Stimulated activated CD8-positive, alpha-beta memory T cell treated with anti-CD3 and anti-CD28 coated beads, Interleukin-7, amount 100 ng/mL, for 4 hours (primary cell): ENCODE measurements at places on chromosomes 13 and 19.

DNA sequence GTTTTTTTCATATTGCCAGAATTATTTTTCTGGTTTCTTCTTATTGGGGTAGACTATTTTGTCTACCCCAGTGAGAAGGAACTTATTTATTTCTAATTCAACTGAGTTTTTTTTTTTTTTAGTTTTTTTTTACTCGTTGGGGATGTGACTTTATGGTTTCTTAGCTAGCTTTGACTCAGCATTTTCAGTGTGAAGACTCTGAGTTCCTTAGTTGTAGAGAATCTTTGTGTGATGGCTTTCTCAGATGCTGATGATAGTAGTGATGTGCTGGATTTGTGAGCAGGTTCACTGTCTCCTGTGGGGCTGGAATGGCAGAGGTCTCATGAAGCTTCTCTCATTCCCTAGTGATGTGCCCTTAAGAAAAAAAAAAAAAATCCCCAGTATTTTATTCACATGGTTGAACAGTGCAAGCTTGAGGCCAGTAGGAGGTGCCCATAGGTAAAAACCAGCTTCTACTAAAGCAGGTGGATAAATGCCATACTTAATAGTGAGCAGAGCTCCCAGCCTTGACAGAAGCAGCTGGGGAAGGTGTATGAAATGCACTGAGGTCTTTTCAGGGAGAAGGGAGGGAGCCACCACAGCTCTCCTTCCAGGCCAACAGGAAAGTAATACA is 106.2 kb upstream of the KLF5 start:
- no peak for DNase-seq

GRCh38 chr13:49782784-49783183 is 9.7 kb downstream of the KPNA3 start:
- no peak for DNase-seq

- no peak for DNase-seq
Observed at GRCh38 chr19:13506471-13506820, at the start of gene CACNA1A. TSS of gene CACNA1A (minus strand) at chr19:13506479. CDS start at chr19:13506224, 255 bp downstream.

DNA sequence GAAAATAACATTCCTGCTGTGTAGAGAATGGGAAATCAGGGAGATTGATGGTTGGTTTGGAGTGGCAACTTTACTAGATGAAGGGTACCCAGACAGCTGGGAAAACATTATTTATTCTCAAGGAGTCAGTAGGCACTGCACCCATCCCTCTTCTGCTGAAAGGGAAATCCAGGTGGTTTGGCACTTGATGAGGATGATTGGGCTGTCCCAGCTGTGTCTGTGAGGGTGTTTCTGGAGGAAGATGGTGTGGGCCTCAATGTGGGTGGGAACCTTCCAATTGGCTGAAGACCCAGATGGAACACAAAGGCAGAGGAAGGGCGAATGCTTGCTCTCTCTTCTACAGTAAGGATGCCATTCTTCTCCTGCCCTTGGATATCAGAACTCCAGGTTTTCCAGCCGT is 10.4 kb upstream of the SACS start:
- DNase-seq, result no peak

GRCh38 chr13:45704854-45705695 is 3.0 kb downstream of the CBY2 start:
- DNase-seq, result no peak

GRCh38 chr13:21022056-21022979 is 39.1 kb downstream of the LATS2 start:
- no peak for DNase-seq

DNA sequence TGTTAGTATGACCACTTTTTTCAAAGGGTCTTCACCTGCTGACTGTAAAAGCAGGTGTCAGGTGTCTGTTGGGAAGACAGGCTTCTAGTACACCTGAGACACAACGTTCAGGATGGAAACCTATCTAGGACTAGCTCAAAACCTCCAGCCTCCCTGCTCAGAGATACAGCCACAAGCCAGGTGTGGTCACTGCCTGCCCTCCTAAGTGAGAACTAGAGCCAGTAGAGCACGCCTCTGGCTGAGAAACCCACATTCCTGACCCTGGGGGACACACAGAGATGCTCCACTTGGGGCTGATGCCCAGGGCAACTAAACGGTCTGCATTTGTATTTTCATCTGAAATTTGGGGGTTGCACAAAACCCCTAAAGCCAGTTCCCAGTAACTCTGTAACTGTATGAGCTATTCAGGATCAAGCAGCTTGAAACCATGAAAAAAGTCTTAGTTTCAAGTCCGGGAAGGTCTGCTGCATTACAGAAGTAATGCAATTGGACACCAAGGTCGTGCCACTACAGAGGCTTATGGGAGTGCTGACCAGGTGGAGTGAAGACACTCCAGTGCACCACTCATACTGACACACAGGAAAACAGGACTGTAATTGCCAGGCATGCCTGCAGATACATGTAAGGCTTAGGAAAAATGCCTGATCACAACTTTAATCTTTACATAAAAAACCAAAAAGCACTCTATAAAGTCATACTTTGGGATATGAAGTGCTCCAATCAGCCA is 27.8 kb downstream of the ANKRD10 start:
- DNase-seq, result no peak

GRCh38 chr19:21851596-21852345 is 15.8 kb upstream of the ZNF43 start:
- DNase-seq, result peak; percentile 81

- DNase-seq, result no peak
Observed at GRCh38 chr19:13169769-13170168, 19.6 kb downstream of the IER2 start.

GRCh38 chr19:38229585-38230073 is 5.6 kb upstream of the DPF1 start:
- DNase-seq, result peak; percentile 18

GRCh38 chr13:79799059-79799867 is 318.3 kb downstream of the NDFIP2 start:
- no peak for DNase-seq

GRCh38 chr13:45548281-45548680 is 67.3 kb downstream of the ERICH6B start:
- DNase-seq, result no peak

DNA sequence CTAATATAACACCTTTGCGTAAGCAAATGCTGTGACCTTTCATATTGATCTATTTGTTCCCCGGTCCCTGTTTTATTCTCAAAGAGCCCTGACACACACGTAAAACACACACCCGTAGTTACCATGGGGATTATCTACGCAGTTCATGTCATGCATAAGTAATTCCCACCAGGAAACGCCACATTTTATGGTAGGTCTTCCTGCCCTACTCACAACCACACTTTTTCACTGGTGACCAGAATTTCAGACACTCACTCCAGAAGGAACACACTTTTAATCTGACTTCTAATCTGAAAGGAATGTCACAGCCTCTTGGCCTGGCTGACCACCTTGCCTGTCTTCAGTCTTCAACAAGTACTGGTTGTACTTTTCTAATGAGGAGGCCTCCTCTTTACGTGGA is 46.8 kb downstream of the SLC7A1 start:
- DNase-seq, result no peak

DNA sequence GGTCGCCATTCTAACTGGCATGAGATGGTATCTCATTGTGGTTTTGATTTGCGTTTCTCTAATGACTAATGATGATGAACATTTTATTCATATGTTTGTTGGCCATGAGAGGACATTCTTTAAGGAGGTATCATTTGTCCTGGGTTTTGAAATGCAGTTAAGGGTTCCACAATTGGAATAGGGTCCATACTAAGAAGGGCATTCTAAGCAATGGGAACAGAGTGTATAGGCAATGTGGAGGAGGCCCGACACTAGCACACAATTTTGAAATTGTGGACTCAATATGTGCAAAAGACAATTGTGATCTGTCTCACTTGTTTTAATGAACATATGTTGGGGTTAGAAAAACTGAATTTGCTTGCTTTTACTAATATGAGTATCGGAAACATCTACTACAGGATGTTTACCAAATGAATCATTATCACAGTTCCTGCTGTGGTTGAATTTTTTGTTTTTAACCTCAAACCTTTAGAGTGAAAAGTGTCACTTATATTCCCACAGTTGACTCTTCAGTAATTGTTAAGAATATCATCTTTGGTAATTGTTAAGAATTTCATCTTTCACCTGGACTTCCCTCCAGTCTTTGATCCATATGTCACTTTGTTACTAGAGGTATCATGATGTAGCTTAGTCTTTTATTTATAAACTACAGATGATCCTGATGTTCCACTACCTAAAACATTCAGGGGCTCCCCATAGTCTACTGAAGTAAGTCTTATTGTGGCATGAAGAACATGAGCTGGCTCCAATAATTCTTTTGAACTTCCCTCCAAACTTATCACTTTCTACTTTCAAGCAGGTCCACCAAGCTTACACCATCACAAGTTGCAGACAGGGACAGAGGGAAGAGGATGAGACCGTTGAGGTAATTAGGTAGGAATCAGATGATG is 109.7 kb upstream of the KLF12 start:
- DNase-seq, result no peak
